ENCODE measurements at places on chromosomes 6 and 20.

DNA sequence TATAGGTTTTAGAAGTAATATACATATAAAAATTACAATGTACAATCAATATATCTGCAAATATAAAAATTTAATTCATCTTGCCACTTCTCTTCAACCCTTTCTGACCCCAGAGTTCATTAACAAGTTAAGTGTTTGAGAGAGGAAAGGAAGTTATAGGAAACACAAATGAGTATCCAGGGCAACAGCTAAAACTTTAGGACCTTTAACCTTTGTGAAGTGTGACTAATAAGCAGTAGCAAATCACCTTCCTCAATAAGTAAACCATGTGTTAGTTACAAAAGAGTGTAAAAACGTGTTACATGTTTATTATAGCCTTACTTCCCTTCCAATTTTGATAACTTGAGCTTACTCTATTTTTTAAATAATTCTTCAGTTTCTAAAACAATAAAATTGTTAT, 73.4 kb upstream of the SIM1 start:
- no peak for DNase-seq

- DNase-seq: no peak
Observed at GRCh38 chr6:95091823-95092436, 485.4 kb upstream of the MANEA start.

GRCh38 chr20:58930496-58930895, 50.6 kb upstream of the NELFCD start:
- DNase-seq: no peak

- no peak for DNase-seq
Observed at GRCh38 chr20:15945289-15945688, 628.0 kb downstream of the KIF16B start.

- no peak for DNase-seq
Observed at GRCh38 chr20:4929686-4930397, 71.5 kb downstream of the SLC23A2 start.

DNA sequence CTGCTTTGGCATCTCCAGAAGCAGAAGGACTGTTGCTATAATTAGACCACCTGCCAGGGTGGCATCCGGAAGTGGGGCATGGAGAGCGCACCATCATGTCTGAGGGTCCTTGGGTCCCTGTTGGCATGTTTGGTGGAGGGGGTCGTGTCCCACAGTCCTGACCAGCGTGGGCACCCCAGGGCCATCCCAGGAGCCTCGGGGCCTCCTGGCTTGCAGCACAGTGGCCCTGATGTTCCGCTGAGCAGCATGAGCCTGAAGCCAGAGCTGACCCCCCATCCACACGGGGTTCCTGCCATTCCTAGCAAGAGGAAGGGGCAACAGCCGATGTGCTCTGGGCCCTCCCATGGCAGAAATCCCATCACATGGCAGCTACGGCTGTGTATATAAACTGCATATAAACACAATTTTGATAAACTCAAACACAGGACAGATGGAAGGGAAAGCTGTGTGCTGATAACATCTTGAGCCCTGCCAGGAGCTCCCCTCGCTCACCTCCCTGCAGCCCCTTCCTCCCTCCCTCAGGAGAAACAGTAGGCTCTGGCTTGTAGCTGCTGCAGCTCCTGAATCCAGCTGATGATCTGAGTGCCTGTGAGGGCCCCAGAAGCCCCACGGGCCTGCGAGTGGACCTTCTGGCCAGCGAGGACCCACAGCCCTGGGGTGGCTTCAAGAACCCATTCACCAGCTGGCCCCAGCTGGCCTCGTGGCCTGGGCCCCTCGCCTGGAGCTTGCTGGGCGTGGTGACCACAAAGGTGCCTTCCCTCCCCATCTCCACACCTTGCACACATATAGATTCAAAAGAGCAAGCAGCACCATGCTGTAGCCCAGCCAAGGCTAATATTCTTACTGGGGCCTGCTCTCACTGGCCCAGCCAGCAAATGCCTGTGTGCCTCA, 321.6 kb downstream of the CDH4 start:
- no peak for DNase-seq

Measured in activated CD8-positive, alpha-beta memory T cell treated with anti-CD3 and anti-CD28 coated beads, Interleukin-2, amount 10 ng/mL, durations not matched to agents 7 days and 5 days (primary cell).